ENCODE measurements at places on chromosomes 7 and 10. TPM values are rescaled to one million over a fixed set of nuclear protein-coding genes. Genes with fewer than 3 reads are reported as not detected.
A peak's percentile ranks its signal among the peaks of the same experiment; 100 is the strongest.

CPN1 gene
- polyA plus RNA-seq = 0.43 TPM

DNA sequence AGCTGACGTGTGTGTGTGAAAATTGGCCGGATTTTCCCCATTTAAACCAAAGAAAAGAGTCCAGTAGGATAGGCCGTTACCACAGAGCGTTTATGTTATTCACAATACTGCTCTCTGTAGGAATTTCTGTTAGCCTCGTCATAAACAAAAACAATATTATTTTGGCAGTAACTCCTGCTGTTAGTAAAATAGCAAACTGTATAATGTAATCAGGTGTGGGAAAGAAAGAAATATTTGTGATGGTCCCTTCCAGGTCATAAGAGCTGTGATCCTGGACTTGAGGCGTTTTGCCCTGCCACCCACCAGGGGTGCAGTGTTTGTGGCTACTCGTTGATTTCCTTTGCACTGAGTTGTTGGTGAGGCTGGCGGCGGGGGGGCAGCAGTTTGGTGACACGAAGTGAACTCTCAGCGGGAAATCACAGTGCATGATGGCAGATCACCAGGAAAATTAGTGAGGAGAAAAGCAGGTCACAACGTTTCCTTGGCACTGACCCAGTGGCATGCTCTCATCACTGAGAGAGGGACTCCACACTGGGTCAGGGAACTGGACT, 2.8 kb downstream of the EEPD1 start:
- no peak for DNase-seq

DNA sequence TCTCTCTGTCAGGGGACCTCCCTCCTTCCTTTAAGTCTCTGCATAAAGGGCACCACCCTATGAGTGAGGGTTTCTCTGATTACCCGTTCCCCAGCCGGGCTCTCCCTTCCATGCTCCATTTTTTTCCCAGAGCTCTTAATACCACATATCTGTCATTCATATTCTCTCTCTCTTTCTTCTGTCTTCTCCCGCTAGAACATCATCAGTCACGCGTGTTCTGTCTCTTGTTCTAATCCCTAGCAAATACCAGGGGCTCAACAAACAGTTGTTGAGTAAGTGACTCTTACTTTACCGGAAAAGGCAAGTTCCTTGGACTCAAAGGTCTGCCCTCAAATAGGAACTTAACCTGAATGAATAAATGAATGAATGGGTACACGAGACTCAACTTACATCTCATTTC, 68.5 kb downstream of the RSU1 start:
- DNase-seq = no peak

GRCh38 chr10:48456361-48456804, 148.5 kb downstream of the ARHGAP22 start:
- peak; percentile 87 for DNase-seq

DNA sequence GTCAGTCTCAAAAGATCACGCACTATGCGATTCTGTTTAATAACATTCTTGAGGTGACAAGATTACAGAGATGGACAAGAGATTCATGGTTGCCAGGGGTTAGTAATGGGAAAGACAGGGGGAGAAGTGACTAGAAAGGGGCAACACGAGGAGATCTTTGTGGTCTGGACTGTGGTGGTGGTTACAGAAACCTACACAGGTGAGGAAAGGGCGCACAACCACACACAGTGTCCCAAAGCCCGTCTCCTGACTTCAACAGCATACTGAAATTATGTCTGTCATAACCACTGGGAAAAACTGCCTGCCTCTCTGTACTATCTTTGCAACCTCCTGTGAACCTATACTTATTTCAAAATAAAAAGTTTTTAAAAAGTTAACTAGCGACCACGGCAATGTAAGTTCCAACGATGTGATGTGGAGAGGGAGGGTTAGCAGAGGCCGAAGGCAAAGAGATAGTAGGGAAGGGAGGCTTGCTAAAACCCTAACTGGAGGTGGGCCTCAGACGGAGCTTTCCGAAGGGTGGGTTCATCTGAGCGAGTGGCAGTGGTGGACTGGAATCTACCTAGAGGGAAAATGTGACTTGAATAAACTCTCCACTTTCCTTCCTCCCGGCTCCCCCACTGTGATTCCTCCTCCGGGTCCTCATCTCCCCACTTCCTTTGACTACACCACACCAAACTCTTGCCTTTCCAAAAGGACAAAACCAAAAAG, 43.7 kb downstream of the GNA12 start:
- DNase-seq = no peak
